Foreskin fibroblast (primary cell): ENCODE measurements at places on chromosomes 6 and 20.

GRCh38 chr6:111410371-111410770, 72.6 kb downstream of the REV3L start:
- DNase-seq, result no peak

GRCh38 chr6:104014163-104014959, 845.4 kb downstream of the HACE1 start:
- no peak for DNase-seq

- no peak for DNase-seq
Measured at GRCh38 chr20:10468340-10468845, 33.3 kb downstream of the SLX4IP start.

DNA sequence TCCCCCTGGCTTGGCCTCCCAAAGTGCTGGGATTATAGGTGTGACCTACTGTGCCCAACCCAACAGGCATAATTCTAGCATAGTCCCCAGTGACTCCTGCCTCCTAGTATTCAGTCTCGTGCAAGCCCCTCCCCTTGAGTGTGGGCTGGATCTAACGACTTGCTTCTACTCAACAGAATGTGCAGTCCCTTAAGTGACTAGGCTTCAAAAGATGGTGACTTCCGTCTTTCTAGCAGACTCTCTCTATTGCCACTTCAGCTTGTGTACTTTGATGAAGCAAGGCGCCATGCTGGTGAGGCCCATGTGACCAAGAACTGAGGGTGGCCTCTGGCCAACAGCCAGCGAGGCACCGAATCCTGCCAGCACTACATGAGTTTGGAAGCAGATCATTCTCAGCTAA, 109.6 kb upstream of the TRAF3IP2 start:
- no peak for DNase-seq

GRCh38 chr6:117233145-117233544, 32.2 kb upstream of the VGLL2 start:
- DNase-seq, result no peak

DNA sequence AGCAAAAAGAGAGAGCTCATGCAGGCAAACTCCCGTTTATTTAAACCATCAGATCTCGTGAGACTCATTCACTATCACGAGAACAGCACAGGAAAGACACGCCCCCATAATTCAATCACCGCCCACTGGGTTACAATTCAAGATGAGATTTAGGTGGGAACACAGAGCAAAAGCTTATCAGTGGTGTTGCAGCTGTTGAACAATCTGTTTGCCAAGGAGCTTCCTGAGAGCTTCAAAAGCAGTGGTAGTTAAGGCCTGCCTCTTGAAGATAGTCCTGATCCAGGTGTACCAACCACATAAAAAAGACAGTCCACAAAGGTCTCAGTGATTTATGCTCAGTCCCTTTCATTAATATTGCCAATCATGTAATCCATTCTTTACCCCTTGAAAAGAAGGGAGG, 269.4 kb upstream of the IRAK1BP1 start:
- no peak for DNase-seq

DNA sequence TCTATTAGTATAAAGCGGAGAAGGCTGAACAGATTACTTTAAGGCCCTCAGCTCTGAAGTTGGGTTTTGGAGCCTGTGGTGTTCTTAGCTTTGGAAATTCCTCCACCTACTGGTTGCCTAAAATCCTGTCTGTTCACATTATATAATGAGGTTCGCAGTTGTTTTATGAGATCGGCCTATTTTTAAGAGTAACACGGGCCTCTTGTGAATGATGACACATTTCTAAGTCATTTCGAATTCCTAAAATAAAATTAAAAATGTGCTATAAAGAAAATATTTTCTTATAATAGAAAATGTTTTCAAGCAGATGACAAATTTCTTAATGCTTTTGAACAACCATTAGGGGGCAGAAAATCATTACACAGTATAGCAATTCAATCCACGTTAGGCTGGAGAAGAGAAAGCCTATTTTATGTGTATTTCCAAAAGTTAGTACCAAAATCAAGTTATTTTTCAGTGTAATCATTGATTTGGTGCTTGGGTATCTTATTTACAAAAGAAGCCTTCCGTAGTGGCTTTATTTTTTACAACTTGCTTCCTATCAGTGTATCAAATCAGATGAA, 15.8 kb upstream of the FAM8A1 start:
- DNase-seq, result peak; percentile 73

DNA sequence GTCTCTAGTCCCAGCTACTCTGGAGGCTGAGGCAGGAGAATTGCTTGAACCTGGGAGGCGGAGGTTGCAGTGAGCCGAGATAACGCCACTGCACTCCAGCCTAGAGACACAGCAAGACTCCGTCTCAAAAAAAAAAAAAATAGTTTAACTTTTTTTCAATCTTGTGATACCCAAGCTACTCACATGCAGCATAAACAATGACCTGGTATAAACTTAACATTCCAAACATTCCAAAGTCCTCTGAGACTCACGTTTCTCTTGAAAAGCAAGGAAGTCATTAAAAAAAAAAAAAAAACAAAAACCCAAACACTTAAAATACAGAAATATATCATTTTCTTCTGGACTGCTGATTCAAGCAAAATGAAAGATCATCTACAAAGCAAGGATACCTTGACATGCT, 14.3 kb downstream of the CRNKL1 start:
- DNase-seq, result no peak

DNA sequence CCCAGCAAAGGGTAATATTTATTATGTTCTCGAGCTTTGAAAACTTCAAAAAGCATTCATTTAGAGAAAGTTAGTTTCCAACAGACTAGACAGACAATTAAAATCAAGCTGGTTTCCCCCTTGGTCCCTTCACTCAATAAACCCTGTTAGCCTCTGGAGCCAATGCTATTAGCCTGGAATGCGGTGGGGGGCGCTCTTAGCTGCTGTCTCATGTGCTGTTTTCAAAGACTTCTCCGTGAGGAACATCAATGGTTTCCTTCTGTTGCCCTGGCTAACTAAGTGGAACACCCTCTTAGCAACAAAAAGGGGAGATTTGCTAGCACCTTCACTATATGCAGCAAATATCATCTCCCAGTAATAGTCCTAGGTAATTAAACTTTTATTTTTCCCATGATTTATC, 86.4 kb downstream of the LY86 start:
- DNase-seq, result no peak

GRCh38 chr20:62002882-62003480, 62.7 kb downstream of the TAF4 start:
- DNase-seq, result no peak

- DNase-seq, result no peak
Measured at GRCh38 chr6:56963043-56963442, 8.1 kb downstream of the BEND6 start.

- no peak for DNase-seq
Measured at GRCh38 chr6:150323205-150323604, 45.6 kb upstream of the IYD start.

DNA sequence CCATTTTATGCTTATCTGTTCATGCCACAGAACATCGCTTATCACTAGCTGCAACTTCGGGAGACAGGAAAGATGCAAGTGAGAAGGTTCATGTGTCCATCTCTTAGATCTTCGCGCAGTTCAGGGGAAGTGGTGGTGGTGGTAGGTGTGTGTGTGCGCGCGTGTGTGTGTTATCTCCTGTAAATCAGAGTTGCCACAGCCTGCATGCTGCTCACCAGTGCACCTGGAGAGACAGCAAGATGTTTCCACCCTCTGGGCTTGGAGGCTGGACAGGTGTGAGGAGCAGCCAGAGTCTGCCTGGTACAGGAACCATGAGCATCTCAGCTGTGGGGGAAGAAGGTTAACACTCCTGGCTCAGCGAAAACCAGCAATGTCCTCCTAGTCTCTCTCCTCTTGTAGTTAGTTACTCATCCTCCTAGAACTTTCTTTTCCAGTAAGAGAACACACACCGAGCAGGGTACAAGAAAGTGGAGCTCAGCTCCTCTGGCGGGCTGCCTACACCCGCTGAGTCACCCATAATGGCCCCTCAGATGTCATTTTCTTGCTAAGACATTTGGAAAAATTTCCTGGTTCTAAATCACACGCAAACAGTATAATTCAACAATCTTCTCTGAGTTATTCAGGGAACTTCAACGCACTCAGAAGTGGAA, 5.1 kb upstream of the TUBB1 start:
- DNase-seq, result peak; percentile 54

GRCh38 chr6:107542192-107542668, 52.3 kb downstream of the SOBP start:
- no peak for DNase-seq

- no peak for DNase-seq
Measured at GRCh38 chr6:137761487-137761886, 105.6 kb upstream of the TNFAIP3 start.

DNA sequence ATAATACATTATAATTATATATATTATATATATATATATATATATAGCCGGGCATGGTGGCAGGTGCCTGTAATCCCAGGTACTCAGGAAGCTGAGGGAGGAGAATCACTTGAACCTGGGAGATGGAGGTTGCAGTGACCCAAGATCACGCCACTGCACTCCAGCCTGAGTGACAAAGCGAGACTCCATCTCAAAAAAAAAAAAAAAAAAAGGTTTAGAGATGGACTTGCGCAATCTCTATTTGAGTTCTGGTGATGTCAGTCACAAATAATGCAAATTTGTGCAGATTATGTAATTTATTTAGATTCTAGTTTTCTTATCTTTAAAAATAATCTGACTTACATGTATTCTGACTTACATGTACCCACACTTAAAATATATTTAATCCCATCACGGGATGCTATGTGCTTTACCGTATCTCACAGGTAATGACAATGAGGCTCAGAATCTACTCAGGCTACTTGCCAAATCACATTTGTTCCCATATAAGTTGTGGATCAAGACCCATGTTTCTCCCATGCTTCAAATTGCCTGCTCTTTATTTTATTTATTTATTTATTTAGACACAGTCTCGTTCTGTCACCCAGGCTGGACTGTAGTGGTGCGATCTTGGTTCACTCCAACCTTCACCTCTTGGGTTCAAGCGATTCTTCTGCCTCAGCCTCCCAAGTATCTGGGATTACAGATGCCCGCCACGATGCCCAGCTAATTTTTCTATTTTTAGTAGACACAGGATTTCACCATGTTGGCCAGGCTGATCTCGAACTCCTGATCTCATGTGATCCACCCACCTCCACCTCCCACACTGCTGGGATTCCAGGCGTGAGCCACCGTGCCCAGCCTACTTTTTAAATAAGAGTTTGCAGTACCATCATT, 7.6 kb upstream of the UST start:
- no peak for DNase-seq

DNA sequence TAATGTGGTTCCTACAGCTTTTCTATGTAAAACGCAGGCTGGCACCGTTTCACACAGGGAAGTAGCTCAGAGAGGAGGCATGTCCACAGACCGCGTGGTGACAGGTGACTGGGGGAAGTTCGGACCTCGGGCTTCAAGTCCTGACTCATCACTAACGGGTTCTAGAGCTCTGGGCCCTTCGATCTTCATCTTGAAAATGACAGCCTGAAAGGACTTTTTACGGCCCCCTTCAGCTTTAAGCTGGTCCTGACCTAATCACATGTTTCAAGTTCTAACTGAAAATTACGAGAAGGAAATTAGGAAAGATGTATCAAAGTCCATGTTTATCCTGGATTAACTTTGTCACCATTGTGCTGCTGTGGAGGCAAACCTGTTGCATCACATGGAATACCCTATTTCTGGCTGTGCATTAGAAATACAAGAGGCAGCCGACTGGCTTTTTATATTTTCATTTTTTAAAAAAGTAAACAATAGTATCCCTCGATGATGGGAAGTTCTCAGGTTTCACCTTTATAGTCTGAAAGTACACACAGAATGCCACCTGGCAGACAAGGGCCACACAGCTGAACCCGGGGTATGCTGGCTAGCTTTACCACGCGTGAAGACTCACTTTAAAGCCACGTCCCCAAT, 2.0 kb downstream of the MAN1A1 start:
- no peak for DNase-seq

GRCh38 chr20:4217349-4217841, 202.0 kb upstream of the RNF24 start:
- DNase-seq, result peak; percentile 36

DNA sequence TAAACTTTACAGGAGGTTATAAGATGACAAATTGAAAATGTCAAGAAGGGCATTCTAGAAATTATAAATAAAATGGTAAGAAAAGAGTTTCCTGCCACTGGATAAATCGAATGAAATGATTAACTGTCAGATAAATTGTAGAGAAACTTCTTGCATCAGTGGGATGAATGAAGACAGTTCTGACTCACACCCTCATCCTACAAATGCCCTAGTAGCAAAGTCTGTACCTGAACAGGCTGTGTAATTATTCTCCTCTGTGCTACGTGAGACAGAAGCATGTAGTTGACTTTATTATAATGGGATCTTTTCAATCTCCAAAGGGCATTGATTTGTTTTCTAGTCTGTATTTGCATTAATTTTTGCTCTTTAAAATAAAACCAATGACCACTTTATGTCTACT, 47.3 kb downstream of the IYD start:
- no peak for DNase-seq

DNA sequence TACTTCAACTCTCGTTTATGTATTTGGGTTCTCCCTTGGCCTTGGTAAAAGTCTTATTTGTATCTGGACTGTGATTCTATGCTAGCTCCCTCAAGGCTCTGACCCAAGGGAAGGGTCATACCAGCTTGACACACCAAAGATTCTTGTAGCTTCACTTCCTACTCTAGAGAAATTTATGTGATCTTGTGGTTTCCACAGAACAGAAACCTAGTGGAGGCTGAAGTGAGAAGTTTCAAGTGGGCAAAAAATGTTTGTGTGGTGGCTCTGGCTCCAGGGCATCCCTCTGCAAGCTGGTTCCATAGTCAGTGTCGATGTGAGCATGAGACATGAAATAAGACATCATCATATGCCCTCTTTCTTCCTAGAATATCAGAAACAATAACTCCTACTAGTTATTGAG, 48.1 kb upstream of the TNFRSF21 start:
- DNase-seq, result no peak

DNA sequence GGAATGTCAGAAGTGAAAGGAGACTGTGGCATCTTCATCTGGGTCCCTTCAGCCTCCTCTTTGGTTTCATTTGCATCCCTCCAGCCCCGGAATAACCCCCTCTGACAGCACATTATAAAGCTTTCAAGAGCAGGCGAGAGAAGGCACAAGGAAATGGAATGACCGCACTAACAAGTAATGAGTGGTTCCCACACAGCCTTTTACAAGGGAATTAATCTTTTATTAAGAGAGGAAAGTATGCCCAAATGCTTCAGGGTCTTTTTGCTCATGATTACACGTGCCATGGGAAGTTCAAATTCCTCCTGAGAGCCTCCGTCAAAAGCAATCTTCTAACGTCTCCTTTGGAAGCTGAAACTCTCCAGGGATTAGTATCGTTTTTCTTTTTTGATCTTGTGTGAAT, 347.0 kb downstream of the BTBD3 start:
- no peak for DNase-seq

- peak; percentile 25 for DNase-seq
Measured at GRCh38 chr20:11852811-11853210, 64.9 kb upstream of the BTBD3 start.

- DNase-seq, result no peak
Measured at GRCh38 chr6:128305228-128305627, 215.2 kb downstream of the PTPRK start.

GRCh38 chr20:36144336-36144735, 10.2 kb upstream of the EPB41L1 start:
- DNase-seq, result no peak
